ENCODE measurements at places on chromosomes 3 and 15.

GRCh38 chr3:42652251-42652610, 1.3 kb upstream of the ZBTB47 start:
- no peaks in the 10 kb centered on the region for H3K27me3 ChIP-seq
- H3K4me3 ChIP-seq: no peak overlapping the region
- DNase-seq: no peak
- H3K27ac ChIP-seq: no peak overlapping the region
- no peaks in the 10 kb centered on the region for H3K36me3 ChIP-seq

GRCh38 chr3:175749981-175750380, 890.8 kb downstream of the NAALADL2 start:
- no peaks in the 10 kb centered on the region for H3K36me3 ChIP-seq
- H3K4me3 ChIP-seq: no peak overlapping the region
- H3K4me1 ChIP-seq: no peaks in the 10 kb centered on the region
- no peak overlapping the region for H3K27ac ChIP-seq
- DNase-seq: no peak

DNA sequence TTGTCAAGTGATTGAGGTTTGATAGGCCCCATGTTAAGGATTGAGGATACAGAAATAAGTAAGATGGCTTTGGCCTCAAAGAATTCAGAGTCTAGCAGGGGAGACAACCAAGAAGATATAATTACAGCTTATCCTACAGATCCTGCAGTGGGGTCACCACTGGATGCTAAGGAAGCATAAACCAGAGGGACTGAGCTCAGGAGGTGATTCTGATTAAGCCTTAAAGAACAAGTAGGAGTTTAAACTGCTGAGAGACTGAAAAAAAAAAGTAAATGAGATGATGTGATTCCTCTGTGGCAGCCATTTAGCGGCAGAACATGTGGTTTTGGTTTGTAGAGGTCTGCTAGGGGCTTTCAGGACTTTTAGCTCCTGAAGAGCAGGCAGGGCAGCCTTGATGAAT, 72.1 kb upstream of the ROPN1 start:
- no peak overlapping the region for H3K4me3 ChIP-seq
- no peaks in the 10 kb centered on the region for H3K4me1 ChIP-seq
- DNase-seq: no peak
- no peaks in the 10 kb centered on the region for H3K36me3 ChIP-seq
- no peak overlapping the region for H3K27ac ChIP-seq
- no peaks in the 10 kb centered on the region for H3K27me3 ChIP-seq

DNA sequence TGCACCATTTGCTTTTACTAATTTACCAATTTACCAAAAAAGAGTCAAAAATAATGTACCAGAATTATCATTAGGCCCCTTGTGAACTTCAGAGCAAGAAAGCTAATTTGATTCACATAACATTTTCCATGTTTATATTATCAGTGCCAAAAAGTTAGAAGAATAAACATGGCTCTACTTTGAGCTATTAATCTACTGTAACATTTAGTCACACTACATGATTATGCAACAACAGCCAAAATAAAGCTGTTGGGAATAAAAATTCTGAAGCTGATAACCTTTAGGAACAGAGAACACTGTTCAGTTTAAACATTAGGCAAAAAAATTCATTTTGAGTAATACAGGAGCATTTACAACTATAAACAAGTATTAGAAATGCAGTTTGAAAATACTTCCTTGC, 63.6 kb downstream of the PROS1 start:
- peaks cover 5% of the 10 kb centered on the region for H3K36me3 ChIP-seq
- H3K4me1 ChIP-seq: no peaks in the 10 kb centered on the region
- no peak overlapping the region for H3K4me3 ChIP-seq

DNA sequence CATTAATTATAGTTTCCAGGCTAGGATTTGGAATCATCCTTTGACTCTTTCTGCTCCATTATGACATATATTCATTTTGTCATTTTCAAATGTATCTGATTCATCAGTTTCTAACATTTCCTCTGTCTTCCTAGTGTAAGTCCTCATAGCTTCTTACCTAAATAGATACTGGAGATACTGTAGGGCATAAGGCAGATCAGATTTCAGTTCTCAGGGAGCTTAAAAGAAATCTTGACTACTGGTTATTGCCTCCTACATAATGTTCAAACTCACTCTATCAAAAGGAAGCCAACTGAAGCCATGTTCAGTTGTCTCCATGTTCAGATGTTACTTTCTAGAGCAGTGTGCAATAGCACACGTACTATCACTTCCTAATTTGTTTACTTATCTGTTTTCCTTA, 29.6 kb upstream of the CTDSPL2 start:
- no peak for DNase-seq
- no peaks in the 10 kb centered on the region for H3K27me3 ChIP-seq
- H3K4me3 ChIP-seq: no peak overlapping the region
- H3K36me3 ChIP-seq: no peaks in the 10 kb centered on the region
- no peaks in the 10 kb centered on the region for H3K4me1 ChIP-seq

- H3K4me3 ChIP-seq: no peak overlapping the region
- no peaks in the 10 kb centered on the region for H3K36me3 ChIP-seq
- no peaks in the 10 kb centered on the region for H3K27me3 ChIP-seq
- H3K27ac ChIP-seq: no peak overlapping the region
These were observed 463.6 kb downstream of the SHQ1 start for GRCh38 chr3:72384602-72385001.

DNA sequence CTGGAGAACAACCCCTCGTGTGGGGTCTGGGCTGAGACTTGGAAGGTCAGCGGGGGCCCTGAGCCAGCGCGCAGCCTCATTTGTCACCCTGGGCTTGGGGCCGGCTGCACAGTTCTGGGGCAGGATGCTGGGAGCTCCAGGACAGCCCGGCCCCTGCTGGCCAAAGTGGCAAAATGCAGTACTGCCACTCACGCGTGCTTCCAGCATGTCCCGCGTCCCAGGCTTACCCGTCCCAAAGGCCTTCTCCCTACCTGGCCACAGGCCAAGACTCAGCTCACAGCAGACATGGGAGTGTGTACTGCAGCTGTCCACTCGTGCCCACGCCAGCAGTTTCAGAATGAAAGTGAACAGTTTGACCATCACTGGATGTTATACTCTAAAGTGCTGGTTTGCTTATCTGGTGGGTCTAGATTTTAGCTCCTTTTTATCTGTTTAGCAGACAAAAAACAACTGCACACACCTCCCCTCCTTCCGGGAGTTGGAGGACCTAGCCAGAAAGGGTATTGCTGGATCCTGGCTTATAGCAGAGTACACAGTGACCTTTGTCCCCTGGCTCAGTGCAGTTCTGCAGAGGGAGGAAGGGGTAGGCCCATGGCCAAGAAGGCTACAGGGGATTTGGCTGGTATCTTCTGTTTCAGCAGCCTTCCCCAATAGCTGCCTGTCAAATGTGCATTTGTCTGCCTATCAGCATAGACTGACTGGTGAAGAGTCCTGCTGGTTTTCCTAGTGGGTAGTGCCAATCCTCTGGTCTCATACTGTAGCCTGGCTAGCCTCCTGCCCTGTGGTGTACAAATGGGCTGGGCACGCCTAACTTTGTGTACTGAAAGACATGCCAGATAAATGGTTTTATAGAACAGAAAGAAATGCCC, 23.2 kb upstream of the IP6K2 start:
- peak overlapping the region; percentile 48 for H3K4me3 ChIP-seq
- H3K27me3 ChIP-seq: no peaks in the 10 kb centered on the region
- peak overlapping the region; percentile 79 for H3K27ac ChIP-seq
- DNase-seq: peak; percentile 99

DNA sequence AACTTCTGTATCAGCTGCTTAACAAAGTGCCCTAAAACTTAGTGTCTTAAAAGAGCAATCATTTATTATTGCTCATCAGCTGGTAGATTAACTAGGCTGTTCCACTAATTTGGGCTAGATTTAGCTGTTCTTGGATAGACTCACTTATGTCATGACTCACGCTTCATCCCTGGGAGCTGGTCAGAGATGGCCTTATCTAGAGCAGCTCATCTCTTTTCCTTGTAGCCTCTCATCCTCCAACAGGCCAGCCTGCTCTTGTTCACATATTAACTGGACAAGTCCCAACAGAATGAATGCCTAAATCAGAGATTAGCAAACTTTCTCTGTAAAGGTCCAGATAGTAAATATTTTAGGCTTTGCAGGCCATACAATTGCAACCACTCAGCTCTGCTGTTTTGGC, 66.9 kb upstream of the PLAAT1 start:
- no peaks in the 10 kb centered on the region for H3K4me1 ChIP-seq
- H3K4me3 ChIP-seq: no peak overlapping the region
- no peaks in the 10 kb centered on the region for H3K36me3 ChIP-seq
- no peak overlapping the region for H3K27ac ChIP-seq
- no peak for DNase-seq

DNA sequence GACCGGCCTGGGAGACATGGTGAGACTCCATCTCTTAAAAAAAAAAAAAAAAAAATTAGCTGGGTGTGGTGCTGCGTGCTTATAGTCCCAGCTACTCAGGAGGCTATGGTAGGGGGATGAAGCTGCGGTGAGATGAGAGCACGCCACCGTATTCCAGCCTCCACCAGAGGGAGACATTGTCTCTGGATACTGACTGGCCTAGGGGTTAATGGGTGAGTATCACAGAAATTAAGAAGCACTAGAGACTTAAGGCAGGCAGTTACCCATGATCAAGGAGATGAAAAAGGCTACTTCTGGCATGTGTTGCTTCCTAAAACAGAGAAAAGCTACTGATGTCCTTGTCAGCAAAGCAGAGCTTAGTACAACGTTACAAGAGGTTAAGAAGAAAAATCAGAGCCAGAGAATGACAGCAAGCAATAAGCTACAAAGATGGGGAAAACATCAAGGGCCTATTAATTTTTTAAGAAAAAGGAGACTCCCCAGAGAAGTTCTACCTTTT, 8.6 kb downstream of the TFRC start:
- DNase-seq: peak; percentile 57
- no peak overlapping the region for H3K4me3 ChIP-seq
- H3K27ac ChIP-seq: no peak overlapping the region
- H3K36me3 ChIP-seq: peaks cover 75% of the 10 kb centered on the region
- H3K27me3 ChIP-seq: no peaks in the 10 kb centered on the region

DNA sequence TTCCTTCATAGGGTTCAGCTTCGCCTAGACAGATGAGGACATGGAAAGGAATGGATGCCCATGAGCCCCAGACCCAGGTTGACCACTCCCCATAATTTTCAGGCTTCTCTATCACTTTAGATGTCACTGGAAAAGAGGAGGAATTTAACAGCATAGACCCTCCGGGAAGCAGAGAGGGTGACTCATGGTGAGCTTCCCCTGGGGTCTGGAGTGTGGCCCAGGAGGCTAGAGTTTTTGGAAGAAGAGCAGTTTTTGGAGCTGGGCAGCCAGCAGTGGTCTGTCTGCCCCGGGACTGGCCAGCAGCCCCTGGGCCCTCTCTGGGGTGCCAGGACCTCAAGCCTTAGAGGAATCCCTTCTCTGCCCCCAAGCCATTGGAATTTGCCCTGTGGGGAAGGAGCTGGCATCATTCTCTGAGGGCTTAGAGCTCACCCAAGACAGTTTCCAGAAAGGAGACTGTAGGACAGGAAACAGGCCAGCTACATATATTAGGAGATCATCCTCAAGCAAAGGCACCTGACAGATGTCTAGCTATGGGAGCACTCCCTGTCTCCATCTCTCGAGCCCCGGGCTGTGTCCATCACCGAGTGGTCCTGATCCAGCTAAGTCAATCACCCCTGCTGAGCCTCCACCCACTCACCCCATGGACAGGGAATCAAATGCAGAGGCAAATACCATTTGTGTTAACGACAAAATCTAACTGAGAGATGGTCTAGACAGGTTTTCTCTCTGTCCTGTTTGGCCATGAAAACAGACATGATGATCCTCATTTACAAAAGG, 67.3 kb downstream of the MEGF11 start:
- H3K4me3 ChIP-seq: no peak overlapping the region
- no peaks in the 10 kb centered on the region for H3K27me3 ChIP-seq
- no peaks in the 10 kb centered on the region for H3K36me3 ChIP-seq
- no peaks in the 10 kb centered on the region for H3K4me1 ChIP-seq

DNA sequence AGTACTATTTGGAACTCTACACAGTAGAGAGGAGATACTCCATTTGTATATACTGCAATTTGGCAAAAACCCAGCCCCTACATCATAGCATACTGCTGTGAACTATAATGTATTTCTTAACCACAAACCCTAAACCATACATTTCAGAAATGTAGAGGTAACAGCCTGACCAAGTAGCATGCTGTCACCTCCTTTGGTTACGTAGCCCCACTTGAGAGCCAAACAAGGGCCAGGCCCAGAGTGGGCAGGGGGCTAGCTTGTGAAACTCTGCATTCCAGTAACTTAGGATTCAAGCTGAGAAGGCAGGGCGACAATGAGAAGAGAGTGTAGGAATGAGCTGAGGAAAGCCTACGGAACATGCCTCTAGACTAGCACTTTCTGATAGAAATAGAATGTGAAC, 135.8 kb downstream of the GREM1 start:
- H3K4me3 ChIP-seq: no peak overlapping the region
- H3K27me3 ChIP-seq: no peaks in the 10 kb centered on the region
- no peaks in the 10 kb centered on the region for H3K36me3 ChIP-seq
- no peaks in the 10 kb centered on the region for H3K4me1 ChIP-seq

- H3K4me3 ChIP-seq: no peak overlapping the region
- no peak overlapping the region for H3K27ac ChIP-seq
- no peaks in the 10 kb centered on the region for H3K36me3 ChIP-seq
- DNase-seq: no peak
- H3K4me1 ChIP-seq: no peaks in the 10 kb centered on the region
- no peaks in the 10 kb centered on the region for H3K27me3 ChIP-seq
These were observed 171.6 kb downstream of the CHDH start for GRCh38 chr3:53674582-53674981.

GRCh38 chr15:25862071-25862471, 1.1 kb downstream of the ATP10A start:
- H3K4me1 ChIP-seq: no peaks in the 10 kb centered on the region
- H3K27ac ChIP-seq: no peak overlapping the region
- no peak overlapping the region for H3K4me3 ChIP-seq
- no peak for DNase-seq
